ENCODE measurements at places on chromosomes 4 and X.

GRCh38 chr4:73683033-73683432, 57.3 kb upstream of the CXCL8 start:
- no peak for DNase-seq

- DNase-seq: no peak
Observed at GRCh38 chr4:142901166-142901662, 55.1 kb upstream of the INPP4B start.

- DNase-seq: no peak
Observed at GRCh38 chr4:3862640-3863420, 96.6 kb downstream of the ADRA2C start.

DNA sequence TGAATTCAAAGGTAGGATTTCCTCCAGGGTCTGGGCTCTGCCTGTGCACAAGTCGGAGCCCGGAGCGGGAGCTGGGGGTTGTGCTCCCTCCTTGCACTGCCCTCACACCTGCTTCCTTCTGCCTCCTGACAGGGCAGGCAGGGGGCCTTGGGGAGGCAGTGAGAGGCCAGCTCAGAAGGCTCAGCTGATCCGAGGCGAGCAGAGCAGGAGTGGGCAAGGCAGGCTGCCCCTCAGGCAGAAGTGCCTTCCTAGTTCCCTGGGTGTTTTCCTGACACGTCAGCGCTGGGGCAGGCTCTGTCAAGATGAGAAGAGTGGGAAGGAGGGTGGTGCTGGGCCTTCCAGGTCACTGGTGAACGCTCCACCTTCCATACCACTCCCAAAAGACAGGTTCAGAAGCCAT, 5.5 kb upstream of the IRAK1 start:
- DNase-seq: no peak

GRCh38 chr4:1192091-1192492, 19.7 kb upstream of the SPON2 start:
- no peak for DNase-seq

- peak; percentile 40 for DNase-seq
Observed at GRCh38 chr4:80731436-80731835, 299.1 kb upstream of the BMP3 start.

- DNase-seq: no peak
Observed at GRCh38 chr4:2734612-2735011, 21.5 kb downstream of the TNIP2 start.

DNA sequence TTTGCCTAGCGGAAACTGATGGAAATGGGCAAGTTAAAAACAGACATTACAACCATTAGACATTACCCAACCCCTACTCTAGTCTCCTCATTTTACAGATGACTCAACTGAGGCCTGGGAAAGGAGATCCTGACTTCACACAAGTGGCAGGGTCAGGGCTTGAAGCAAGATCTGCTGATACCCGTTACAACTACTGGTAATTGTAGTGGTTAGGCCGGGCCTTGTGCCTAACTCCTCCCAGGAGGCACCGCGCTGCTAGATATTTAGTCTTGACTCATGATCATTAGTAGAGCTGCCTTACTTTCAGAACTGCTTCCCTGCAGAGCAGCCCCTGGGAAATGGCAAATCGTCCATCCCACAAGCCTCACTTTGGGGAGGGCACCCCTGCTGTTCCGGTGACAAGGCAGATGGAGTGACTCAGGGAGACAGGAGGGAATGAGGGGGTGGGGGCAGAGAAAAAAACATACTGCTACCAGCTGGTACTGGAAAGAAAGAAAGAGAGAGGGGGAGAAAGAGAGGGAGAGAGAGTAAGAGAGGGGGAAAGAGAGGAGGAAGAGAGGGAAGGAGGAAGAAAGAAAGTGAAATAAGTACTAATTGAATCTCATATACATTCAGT, 12.2 kb downstream of the ARHGEF6 start:
- peak; percentile 82 for DNase-seq
